ENCODE measurements at places on chromosomes 16 and 17.

GRCh38 chr17:38558728-38559050 lies 47.1 kb downstream of the SRCIN1 start:
- no peak for DNase-seq

GRCh38 chr17:16953347-16953746 lies 18.6 kb downstream of the TNFRSF13B start:
- no peak for DNase-seq

- DNase-seq = no peak
Measured at GRCh38 chr17:15392326-15392741, 50.9 kb upstream of the TEKT3 start.

DNA sequence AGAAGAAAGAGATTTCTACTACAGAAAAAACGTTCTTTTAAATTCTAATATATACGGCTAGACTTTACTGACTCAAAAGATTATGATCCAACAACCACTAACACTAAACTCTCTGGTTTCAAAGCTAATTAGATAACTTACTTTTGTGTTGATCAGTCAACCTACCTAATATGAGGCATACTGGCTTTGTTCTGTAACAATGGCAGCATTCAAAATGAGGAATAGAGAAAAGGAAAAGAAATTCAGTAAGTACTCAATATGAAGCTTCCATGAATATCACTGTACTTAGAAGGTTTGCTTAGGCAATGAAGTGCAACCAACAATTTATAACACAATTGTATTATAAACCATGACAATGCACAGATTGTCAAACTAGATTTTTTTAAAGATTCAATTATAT lies 430.5 kb upstream of the PMFBP1 start:
- DNase-seq = no peak

GRCh38 chr17:68584581-68585303 lies 16.4 kb downstream of the FAM20A start:
- DNase-seq = no peak

DNA sequence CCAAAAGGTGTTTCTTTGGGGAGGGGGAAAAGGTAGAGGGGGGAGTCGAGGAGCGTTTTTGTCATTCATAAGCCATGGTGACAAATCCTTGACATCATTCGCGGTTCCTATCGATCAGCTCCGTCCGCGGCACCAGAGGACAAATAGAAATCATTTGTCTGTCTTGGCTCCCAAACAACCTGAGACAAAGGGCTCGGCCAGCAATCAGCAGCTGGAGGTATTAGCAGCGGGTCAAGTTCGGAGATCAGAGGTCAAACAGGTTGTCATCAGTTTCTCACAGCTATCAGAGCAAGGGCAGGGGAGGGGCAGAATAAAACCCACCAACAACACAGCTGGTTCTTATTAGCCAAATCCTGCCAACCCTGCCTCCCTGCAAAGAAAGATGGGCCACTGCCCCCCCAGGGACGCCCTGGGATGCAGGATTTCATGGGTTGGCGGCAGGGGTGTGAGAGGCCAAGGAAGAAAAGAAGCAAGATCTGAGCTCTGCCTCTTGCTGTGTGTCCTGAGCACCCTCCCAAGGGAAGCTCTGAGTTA lies 145.3 kb upstream of the LHX1 start:
- DNase-seq = no peak

DNA sequence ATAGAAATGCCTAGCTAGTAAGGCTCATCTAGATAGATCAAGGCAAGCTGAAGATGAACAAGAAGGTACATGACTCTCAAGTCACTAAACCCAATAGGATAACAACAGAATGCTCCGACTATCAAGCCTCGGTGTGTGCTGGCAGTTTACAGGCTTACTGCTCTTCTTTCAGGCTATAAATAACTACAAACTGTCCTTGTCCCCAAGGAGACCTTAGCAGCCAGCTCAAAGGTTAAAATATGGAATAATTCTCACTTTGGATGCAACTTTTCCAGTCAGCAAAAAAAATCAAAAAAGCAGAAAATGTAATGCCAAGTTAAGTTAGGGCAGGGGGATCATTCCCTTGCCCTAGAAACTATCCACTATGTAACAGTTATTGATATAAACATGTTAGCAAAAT lies 44.6 kb downstream of the SPOP start:
- no peak for DNase-seq

GRCh38 chr17:16150251-16150856 lies 65.0 kb downstream of the NCOR1 start:
- no peak for DNase-seq

DNA sequence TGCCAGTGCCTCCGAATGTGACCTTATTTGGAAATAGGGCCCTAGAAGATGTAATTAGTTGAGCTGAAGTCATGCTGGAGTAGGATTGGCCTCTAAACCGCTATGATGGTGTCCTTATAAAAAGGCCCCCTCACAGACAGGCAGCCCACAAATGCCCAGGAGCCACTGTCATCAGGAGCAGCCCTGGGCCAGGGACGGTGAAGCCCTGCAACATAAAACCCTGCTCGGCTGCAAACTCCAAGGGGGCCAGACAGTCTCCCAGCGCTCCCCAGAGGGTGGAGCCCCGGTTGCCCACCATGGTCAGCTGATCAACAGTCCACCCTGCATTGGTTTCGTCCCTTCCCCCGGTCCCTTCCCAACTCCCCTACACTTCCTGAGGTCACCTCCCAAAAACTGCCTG lies 351.7 kb downstream of the FOXL1 start:
- DNase-seq = no peak

GRCh38 chr16:28165598-28165997 lies 46.2 kb downstream of the XPO6 start:
- DNase-seq = no peak

DNA sequence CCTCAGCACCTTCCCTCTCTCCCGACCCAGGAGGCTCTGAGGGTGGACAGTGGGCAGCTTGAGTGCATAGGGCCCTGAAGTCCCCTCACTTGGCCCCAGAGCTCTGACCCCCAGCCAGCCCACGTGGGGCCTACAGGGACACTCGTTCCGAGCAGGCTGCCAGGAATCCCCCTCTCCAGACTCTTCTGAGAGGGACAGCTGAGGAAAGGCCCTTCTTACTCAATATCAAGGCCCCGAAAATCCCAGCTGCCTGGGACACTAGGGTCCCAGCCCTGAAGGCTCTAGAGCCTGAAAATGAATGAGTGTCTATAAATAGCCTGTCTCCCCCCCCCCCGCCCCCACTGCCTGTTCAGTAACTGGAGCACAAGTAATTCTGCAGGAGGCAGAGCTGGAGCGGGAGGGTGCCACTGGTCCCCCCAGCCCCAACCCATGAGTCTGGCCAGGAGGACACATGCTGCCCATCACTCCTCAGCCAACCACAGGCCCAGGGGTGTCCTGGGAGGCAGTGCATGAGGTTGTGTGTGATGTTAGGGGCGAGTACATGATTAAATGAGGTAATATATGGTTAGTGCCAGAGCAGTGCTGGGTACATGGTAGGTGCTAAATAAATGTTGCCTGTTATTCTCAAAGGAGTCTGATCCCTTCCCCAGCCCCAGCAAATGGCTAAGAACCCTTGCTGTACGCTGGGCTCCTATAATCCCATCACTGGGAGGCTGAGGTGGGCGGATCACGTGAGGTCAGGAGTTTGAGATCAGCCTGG lies 11.6 kb downstream of the ADAM11 start:
- DNase-seq = no peak

GRCh38 chr17:66784621-66785364 lies 50.1 kb upstream of the CACNG5 start:
- DNase-seq = no peak

GRCh38 chr17:36106493-36106835 lies 2.8 kb downstream of the CCL4 start:
- DNase-seq = no peak

- no peak for DNase-seq
Measured at GRCh38 chr16:4700380-4700996, 7.1 kb downstream of the NUDT16L1 start.

GRCh38 chr17:57946798-57947358 lies 8.3 kb downstream of the CUEDC1 start:
- no peak for DNase-seq

- no peak for DNase-seq
Measured at GRCh38 chr17:82713071-82713723, 3.3 kb upstream of the FN3KRP start.

GRCh38 chr17:40373324-40373723 lies 8.8 kb upstream of the GJD3 start:
- no peak for DNase-seq

DNA sequence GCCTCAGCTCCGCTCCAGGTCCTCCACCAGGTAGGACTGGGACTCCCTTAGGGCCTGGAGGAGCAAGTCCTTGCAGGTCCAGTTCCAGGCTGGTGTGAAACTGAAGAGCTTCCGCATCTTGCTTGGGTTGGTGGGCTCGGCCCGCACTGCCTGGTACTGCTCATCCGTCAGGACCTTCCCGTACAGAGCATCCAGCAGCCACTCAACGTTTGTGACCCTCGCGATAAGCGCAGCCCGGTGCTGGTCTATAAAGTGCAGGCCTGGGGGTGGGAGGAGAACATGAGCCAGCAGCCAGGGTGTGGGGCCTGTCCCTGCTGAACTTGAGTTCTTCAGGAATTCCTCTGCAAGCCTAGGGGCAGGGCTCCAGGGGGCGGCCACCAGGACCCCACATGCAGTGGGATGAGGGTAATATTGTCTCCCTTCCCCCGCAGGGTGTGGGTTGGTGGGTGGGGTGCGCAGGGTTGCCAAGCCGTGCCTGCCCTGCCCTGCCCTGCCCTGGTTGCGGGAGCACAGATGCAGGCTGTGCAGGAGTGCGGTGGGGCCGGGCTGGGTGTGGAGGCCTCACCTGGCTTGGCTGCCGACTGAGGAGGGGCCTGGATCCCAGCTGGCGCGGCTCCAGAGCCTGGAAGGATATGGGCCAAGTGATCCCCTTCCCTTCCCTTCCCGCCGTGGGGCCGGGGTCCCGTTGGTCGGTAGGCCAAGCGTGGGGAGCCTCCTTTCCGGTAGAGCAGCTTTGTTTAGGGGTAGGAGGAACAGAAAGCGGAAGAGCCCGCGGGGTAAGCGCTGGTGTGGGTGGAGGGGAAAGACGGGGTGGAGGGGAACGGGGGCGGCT lies 762 bp downstream of the PYCARD start:
- DNase-seq = no peak

GRCh38 chr16:75238853-75239541 lies 12.4 kb downstream of the BCAR1 start:
- no peak for DNase-seq

DNA sequence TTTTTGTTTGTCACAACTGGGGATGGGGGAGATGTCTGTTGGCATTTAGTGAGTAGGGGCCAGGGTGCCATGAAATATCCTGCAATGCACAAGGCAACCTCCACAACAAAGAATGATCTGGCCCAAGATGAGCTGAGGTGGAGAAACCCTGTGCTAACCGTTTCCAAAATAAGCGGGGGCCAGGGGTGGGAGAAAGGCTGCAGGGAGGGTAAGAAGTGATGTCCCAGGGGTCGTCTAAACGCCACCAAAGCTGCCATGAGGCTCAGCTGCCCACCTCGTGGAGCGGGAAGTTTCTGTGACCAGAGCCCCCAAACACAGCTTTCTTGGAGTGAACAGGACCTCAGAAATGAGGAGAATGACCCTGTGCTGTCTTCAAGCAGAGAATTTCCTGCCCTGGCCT lies 76.5 kb upstream of the CDH5 start:
- no peak for DNase-seq

GRCh38 chr17:76000016-76000754 lies 470 bp upstream of the CDK3 start:
- no peak for DNase-seq

GRCh38 chr17:80856863-80857755 lies 134.5 kb upstream of the CHMP6 start:
- no peak for DNase-seq

DNA sequence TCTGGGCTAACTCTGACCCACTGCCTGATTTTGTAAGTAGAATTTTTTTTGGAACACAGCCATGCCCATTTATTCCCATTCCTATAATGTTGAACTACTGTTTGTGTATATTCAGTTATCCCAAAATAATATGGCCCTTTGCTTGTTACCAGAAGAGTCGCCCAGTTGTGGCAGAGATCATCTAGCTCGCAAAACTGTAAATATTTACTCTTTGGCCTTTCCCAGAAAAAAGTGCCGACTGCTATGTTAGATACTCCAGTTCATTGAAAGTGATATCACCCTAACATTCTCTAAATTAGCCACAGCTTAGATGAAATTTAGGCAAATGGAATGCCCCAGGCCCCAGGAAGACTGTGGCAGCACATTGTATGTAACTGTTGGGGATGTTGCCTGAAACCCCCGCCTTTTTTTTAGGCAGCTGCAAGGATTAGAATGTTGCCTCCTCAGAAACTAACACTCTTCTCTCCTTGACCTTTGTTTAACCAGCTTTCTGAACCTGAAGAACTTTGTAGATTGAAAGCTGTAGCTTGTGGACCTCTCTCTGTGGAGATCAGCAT lies 19.1 kb downstream of the WWOX start:
- no peak for DNase-seq

- no peak for DNase-seq
Measured at GRCh38 chr17:61362396-61362795, 37.2 kb upstream of the TBX2 start.

GRCh38 chr17:7112510-7113108 lies 2.0 kb downstream of the ASGR2 start:
- no peak for DNase-seq

DNA sequence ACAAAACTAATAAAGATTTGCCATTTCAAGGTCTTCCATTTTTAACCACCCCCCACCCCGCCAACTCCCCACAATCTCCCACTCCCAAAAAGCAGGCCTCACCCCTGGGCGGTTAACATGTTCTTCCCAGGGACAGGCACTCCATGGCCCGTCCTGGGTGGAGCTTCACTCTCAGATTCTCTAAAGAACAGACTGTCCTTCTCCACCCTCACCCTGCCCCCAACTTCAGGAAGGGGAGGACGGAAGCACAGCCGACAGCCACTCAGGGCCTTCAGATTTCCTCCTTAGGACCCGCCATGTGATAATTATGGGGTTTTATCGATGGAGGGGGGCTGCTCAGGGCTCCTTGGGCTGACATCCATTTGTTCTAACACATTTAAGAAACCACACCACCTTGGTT lies 61.9 kb downstream of the ZFHX3 start:
- no peak for DNase-seq

DNA sequence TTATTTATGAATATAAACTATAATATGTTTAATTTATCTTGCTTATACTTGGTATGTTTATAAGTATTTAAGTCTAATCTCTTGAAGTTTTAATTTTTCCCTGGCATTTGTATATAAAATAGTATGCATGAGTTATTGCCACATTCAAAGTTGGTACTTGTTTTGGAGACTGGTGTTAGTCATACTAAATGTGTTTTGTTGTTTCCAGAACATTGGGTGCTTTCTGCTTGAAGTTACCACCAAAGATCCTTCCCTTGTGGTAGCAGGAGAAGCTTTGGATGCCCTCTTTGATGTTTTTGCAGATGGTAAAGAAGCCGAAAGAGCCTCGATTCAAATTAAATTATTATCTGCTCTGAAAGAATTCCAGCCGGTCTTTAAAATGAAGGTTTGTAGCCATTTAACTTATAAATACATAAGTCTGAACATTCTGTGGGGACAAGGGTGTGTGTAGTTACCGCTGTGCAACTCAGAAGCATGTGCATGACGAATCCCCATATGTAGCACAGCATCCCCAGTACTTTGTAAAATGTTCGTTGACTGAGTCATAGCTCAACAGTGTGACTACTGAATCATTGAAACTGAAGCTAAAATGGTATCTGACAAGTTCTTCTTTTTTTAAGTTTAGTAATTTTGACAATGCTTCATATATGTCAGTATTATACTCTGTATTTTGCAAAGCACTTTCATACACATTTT lies 36.4 kb downstream of the HEATR3 start:
- no peak for DNase-seq

GRCh38 chr17:72169823-72170222 lies 49.0 kb downstream of the SOX9 start:
- no peak for DNase-seq

- DNase-seq = no peak
Measured at GRCh38 chr17:9959377-9959981, 54.4 kb upstream of the RCVRN start.

- no peak for DNase-seq
Measured at GRCh38 chr16:11536104-11536866, 50.4 kb downstream of the LITAF start.
